ENCODE measurements at places on chromosomes 13 and 19.
A peak's percentile ranks its signal among the peaks of the same experiment; 100 is the strongest.

DNA sequence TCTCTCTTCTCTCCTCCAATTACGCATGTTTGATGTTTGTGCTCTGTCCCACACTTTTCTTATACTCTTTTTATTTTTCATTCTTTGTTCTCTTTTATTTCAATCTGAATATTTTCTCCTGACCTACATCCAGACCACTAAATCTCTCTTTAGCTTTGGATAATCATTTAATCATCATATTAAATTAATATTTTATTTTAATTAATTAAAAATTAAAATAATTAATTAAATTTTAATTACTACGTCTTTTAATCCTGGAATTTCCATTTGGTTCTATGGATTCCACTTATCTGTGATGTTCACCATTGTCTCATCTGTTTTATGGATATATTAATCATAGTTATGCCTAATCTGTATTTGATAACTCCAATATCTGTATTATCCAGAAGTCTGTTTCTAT lies 62.4 kb downstream of the SPACA7 start:
- no peak for DNase-seq

- no peak for DNase-seq
These were observed 110.8 kb downstream of the TEX29 start for GRCh38 chr13:111431206-111431605.

GRCh38 chr13:26186118-26186870 lies 35.8 kb downstream of the RNF6 start:
- peak; percentile 85 for DNase-seq

- no peak for DNase-seq
These were observed 112.3 kb upstream of the KLF12 start for GRCh38 chr13:74246487-74246886.

GRCh38 chr19:38989066-38989605 lies 13.6 kb upstream of the FBXO17 start:
- DNase-seq: no peak

GRCh38 chr19:14772467-14772866 lies 5.9 kb downstream of the ADGRE2 start:
- DNase-seq: no peak

DNA sequence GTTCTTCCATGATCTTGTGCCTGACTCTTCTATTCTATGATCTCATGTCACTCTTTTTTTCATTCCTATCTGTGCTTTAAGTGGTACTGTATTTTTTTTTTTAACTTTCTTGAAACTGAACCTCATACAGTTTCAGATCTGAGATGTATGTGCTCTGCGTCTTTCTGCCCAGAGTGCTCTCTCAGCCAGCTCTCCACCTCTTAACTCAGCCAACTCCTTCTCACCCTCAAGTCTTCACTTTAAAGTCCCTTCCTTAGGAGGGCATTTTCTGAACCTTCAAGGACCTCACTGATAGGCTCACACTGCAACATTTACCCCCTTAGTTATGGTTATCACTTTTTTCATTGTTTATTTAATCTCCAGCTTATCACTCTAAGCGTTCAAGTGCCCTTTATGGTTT lies 158.7 kb downstream of the IRS2 start:
- DNase-seq: no peak

DNA sequence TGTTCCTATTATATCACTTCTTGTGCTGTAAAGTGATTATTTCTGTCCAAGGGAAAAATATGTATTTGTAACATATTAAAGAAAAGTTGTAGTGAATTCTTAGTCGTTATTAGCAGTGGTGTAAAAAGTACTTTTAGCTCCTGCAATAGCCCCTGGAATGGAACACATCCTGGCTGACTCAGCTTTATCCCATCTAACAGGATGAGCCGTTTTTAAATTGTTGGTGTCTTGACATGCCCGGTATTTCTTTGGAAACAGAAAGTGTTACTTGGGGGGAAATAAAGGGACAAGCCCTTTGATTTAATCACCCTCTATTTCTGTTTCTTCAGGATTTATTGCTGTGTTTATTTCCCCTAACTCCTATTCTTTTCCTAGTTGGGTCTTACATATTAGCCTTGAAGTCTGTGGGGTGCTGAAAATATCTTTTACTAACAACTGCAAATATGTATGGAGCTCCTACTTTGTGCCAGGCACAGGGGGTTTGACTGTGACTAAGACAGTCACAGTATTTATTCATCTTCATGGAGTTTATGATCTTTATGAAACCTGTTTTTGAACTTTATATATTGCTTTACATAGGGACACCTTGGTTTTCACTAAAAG lies 17.9 kb downstream of the COG3 start:
- DNase-seq: no peak

DNA sequence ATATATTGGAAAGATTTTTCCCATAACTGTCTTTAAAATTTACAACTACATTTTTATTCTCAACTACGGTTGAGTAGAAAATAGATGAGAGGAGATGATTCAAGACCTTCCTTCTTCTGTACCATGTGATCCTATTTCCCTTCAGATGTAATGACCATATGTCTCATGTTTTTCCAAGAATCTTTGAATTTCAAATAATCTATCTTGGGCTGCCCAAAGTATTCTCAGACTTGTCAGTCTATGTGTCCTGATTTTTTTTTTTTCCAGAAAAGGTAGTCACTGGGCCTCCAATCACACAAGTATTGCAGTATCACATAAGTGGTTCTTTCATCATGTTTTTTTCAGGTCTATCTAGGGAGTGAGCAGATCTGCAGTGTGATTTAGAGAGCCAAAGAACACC lies 392.4 kb downstream of the RFC3 start:
- DNase-seq: no peak

DNA sequence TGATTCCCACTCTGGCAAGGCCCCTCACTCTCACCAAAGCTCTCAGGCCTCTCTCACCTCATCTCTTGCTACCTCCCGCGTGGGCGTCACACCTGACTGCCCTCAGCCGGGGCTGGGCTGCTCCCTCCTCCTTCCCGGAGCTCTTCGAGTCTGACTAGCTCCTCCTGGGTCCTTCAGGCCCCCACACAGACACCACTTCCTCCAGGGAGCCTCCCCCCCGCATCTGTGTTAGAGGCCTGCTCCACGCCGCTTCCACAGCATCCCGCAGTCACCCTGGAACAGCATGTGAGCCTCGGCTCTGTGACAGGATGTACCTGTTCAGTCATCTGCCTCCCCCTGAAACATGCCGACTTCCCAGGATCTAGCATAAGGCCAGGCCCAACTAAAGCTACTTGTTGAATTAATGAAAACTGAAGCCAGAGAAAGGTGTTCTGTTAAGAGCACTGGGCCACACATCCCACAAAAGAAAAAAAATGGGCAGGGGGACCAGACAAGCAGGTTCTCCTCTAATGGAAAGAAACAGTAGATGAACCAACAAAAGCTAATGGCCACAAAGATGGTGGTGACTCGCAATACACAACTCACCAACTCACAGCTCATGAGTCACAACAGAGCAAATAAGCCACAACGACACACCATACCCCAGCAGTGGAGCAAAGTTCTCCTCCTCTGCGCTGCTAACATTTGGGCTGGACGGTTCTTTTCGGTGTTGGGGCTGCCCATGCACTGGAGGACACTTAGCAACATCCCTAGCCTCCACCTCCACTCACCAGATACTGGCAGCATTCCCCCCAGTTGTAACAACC lies 3.0 kb downstream of the PPP6R1 start:
- peak; percentile 18 for DNase-seq

- DNase-seq: no peak
These were observed 688 bp downstream of the ZNF225 start for GRCh38 chr19:44113784-44114390.

- no peak for DNase-seq
These were observed 15.7 kb downstream of the ZNF846 start for GRCh38 chr19:9752701-9753443.

DNA sequence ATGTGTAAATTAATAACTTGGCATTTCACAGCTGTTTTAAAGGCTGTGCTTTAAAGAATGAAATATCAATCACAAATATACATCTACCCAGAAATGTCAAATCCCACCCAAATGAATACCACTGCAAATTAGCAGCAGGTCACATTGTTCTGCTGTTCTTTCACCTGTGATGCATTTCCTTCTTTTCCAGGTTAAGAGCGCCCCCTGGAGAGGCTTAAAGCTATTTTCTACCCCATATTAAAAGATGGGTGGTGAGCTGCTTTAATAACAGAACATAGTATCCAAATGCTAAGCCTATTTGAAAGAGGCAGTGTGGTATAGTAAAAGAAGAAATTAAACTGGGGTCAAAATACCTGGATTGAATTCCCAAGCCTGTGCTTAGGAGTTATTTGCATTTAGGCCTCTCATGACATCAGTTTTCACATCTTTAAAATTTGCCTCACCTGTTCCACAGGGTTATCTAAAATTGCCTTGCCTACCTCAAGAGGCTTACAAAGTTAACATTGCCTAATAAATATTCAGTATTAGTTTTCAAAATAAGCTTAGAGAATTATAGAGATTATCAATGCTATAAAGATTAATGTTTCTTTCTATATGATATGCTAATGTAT lies 396.9 kb upstream of the SLITRK5 start:
- DNase-seq: no peak

- no peak for DNase-seq
These were observed 108.3 kb downstream of the SLITRK5 start for GRCh38 chr13:87779426-87779825.

- DNase-seq: no peak
These were observed 235.8 kb downstream of the EFNB2 start for GRCh38 chr13:106299621-106300020.

GRCh38 chr13:24149246-24150032 lies 11.1 kb upstream of the SPATA13 start:
- DNase-seq: no peak

GRCh38 chr19:24062190-24062589 lies 24.8 kb upstream of the ZNF254 start:
- no peak for DNase-seq

DNA sequence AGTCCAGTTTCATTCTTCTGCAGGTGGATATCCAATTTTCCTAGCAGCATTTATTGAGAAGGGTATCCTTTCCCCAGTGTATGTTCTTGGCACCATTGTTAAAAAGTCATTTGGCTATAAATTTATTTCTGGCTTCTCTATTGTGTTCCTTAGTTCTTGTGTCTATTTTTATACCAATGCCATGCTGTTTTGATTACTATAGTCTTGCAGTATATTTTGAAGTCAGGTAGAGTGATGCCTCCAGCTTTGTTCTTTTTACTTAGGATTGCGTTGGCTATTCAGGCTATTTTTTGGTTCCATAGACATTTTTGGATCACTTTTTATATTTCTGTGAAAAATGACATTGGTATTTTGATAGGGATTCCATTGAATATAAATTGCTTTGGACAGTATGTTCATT lies 71.7 kb upstream of the MLNR start:
- no peak for DNase-seq

DNA sequence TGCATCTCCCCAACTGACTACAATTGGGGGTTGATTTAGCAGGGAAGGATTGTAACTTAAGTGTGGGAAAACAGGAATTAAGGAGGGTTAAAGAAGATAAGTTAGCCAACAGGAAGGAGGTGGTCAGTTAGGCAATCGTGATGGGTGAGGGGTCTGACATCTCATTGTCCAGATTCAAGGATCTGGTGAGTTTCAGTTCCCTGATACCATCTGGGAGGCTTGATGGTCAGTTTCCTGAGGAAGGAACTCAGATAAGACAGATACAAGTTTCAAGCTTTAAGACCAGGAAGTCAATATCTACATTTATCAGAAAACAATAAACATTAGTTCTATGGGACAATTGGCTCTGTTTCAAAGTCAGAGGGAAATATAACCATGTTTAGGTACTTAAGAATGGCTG lies 601.8 kb downstream of the SLITRK6 start:
- DNase-seq: no peak

DNA sequence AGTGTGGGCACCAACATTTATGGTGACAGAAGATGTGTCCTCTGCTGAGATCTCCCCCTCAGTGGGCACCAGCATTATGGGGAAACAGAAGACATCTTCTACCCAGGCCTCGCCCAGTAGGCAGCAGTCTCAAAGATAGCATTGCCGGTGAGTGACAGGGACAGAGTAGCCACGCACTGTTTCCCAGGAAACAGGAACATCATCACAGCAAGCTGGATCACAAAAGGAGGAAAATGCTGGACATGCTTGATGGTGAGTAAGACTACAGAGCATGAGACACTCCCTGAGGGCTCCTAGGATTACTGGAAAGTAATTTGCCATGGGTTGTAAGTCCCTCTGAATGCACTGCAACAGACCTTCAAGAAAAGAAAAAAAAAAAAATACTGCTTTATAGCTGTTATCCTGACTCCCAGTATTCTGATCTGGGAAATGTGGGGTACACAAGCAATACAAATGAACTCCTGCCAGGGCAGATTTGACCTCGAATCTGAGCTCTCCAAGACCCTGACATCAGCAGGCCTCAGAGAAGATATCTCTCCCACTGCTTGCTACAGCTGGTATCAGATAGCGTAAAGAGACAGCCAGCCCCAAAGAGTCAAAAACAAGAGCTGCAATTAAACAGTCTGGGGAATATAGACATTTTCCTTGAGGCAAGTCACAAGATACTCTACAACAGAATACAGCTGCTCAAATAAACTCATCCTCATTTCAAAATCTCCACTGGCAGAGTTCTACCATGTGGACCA lies 180.4 kb downstream of the RBM26 start:
- no peak for DNase-seq

DNA sequence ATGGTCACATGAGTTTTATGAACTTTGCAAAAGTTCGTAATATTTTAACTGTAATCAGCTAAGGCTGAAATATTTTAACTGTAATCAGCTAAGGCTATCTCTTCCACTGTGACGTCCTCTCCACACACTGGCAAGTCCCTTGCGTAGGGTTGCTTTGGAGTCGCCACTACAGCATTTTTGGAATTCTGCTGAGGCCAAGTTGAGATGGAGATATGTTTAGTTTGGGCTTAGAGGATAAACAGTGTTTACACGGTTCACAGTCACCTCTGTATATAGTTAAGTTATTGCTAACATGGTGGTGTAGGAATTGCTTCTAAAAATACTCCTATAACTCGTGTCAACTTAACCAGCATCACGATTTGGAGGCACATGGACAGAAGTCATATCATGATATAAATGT lies 143.6 kb upstream of the SERP2 start:
- DNase-seq: no peak

- DNase-seq: no peak
These were observed 34.5 kb upstream of the URAD start for GRCh38 chr13:28022848-28023518.

DNA sequence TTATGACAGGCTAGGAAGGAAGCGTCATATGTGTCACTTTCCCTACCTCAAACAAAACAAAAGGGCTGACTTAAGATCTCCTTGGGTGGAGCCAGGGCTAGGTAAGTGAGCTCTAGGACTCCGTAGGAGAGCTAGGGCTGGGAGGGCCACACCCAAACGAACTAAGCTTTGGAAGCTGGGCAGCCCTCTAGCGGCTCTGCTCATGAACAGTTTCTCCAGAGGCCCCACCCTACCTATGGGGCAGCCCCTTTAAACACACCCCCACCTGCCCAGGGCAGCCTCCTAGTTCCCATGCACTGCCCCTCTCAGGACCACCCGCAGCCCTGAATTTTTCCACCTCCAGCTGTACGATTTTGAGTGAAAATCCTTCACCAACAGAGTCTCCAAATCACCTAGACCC lies 3.5 kb downstream of the PEG3 start:
- no peak for DNase-seq

GRCh38 chr13:80341101-80341755 lies at the start of gene SPRY2:
Gene SPRY2 (minus strand): TSS chr13:80341126. CDS start chr13:80337705, 3,421 bp downstream.
- DNase-seq: no peak

All from T follicular helper cell (primary cell).